ENCODE measurements at places on chromosomes 12 and 14. TPM values are rescaled to one million over a fixed set of nuclear protein-coding genes. Genes with fewer than 3 reads are reported as not detected.

The FAM181A gene
- not detected for total RNA-seq

The FMNL3 gene
- total RNA-seq: 1.3 TPM

The RAB21 gene
- 49.6 TPM for total RNA-seq

The TAS2R30 gene
- not detected for total RNA-seq

The CLECL1 gene
- not detected for total RNA-seq

The DLGAP5 gene
- 35.2 TPM for total RNA-seq

The PTPRB gene
- total RNA-seq: 0.77 TPM

The REP15 gene
- total RNA-seq: 0.28 TPM

The FAM186B gene
- 0.15 TPM for total RNA-seq

The TRHDE gene
- 0.06 TPM for total RNA-seq

The NCKAP5L gene
- 9.8 TPM for total RNA-seq

The LALBA gene
- total RNA-seq: not detected

The MYH6 gene
- 0.11 TPM for total RNA-seq

The TESPA1 gene
- total RNA-seq: not detected

The FAM90A1 gene
- 0.11 TPM for total RNA-seq

The FRMD6 gene
- 26.3 TPM for total RNA-seq

The ING4 gene
- 11.8 TPM for total RNA-seq

The ZDHHC22 gene
- 0.20 TPM for total RNA-seq

The OR9K2 gene
- total RNA-seq: not detected

The SIX4 gene
- 2.8 TPM for total RNA-seq

The B3GNT4 gene
- total RNA-seq: 0.77 TPM

The PAH gene
- not detected for total RNA-seq

The TMCC3 gene
- 1.4 TPM for total RNA-seq

The ANKRD33 gene
- total RNA-seq: not detected

The CALM1 gene
- 367 TPM for total RNA-seq

The LAG3 gene
- total RNA-seq: 0.90 TPM

Measured in A549 treated with dexamethasone at 1 μM for 4 hours (cell line).